ENCODE measurements at places on chromosomes 16 and 17.

DNA sequence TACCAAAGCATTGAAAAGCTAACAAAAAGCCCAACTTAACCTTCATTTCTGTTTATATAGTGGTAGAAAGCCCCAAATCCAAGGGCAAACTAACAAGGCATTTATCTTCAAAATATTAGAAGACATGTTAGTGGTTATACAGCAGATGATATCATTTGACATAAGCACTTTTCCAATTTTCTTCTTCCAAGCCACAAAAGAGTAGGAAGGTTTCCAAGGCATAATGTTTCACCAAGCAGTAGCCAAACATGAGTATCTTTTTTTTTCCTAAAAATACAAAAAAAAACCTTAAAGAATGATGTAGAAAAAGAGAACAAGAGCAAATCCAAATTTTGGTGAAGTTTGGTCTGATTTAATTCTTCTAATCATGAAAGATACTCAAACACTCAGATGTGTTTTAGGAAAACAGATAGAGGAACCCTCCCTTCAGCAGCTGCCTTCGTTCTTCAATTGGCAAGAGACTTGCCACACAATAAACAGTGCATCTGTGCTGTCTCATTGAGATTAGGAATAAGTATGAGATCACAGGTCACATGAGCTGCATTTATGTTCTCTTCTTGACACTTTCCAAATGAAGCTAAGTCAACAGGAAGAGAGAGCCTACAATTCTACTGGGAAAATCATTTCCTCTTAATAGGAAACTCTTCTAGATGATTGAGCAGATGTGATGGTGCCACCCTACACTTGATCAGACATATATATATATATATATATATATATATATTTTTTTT lies 106.7 kb downstream of the TTC19 start:
- DNase-seq: no peak

DNA sequence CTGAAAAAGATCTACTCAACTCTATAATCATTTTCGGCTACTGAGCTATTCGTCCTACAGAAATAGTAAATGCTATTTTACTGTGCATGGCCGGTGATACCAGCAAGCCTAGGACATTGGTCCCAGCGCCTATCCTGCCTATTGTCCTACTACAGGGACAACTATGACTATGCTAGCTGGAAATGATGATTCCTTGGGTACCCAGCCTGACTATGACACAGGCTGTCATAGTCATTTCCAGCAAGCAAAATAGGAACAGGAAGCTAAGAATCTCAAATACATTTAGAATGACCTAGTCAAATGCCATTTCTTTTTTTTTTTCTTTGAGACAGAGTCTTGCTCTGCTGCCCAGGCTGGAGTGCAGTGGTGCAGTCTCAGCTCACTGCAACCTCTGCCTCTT lies 33.7 kb upstream of the HSBP1 start:
- DNase-seq: no peak

DNA sequence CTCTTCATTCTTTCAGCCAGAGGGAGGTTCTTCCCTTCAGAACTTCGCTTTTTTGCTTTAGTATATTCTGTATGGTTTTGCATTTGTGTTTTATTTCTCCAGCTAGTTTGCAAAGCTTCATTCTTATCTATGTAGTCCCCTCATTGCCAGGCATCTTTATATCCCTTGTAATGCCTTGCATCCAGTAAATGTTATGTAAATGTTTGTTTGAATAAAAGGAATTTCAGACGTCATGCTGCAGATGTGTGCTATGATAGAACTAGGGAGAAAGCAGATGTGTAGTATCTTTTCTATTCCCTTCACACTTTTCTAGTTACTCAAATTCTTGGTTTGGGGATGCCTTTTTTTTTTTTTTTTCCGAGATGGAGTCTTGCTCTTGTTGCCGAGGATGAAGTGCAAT lies 62.6 kb upstream of the RASL10B start:
- no peak for DNase-seq

GRCh38 chr17:18187821-18188761 lies 4.5 kb downstream of the ALKBH5 start:
- DNase-seq: no peak

DNA sequence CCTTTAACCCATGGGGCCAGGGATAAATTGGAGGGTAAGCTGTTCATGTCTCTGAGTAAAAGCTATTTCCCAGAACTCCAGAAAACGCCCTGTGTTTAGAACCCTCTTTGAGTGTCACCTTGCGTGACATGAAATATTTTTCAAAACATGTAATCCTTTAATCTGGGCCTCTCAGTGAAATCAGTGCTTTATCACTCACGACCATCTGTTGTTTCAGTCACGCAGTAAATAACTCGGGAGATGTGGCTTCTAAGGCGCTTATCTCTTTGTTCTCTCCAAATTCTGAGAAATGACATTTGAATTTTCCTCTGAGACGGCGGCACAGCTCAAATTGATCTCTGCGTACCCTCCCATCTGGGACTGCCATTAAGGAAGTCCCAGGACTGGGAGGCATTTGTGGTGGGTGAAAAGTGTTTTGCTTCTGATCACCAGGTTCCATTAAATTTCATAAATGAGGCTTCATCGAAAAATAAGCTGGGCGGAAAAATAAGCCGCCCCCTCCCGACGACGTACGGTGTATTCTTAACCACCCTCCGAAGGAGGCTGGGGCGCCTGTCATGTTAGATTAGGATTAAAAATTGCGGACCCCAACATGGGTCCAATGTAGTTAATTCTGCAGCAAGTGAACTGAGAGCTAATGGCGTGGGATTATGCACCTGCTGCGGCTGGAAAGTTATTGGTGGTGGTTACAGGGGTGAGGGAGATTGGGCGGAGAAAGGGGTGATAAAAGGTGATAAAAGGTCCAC lies 12.7 kb downstream of the WFDC1 start:
- no peak for DNase-seq

DNA sequence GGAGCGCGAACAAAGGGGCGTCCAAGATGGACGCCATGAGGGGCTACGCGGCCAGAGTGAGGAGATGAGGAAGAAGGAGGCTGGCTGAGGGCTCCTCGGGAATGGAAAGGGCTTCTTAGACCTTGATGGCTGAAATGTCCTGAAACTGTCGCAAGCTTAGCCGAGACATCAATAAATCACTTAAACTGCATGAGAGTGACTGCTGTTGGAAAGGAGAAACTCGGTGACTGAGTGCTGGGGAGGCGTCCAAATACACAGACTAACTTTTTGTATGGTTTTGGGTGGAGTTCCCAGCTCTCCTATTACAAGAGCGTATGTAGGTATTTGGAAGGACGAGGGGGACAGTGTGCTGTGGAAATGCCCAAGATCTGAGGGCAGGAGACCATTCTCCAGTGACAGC lies 1.4 kb upstream of the GEMIN4 start:
- no peak for DNase-seq

GRCh38 chr17:50722746-50723145 lies 3.3 kb downstream of the LUC7L3 start:
- DNase-seq: no peak

DNA sequence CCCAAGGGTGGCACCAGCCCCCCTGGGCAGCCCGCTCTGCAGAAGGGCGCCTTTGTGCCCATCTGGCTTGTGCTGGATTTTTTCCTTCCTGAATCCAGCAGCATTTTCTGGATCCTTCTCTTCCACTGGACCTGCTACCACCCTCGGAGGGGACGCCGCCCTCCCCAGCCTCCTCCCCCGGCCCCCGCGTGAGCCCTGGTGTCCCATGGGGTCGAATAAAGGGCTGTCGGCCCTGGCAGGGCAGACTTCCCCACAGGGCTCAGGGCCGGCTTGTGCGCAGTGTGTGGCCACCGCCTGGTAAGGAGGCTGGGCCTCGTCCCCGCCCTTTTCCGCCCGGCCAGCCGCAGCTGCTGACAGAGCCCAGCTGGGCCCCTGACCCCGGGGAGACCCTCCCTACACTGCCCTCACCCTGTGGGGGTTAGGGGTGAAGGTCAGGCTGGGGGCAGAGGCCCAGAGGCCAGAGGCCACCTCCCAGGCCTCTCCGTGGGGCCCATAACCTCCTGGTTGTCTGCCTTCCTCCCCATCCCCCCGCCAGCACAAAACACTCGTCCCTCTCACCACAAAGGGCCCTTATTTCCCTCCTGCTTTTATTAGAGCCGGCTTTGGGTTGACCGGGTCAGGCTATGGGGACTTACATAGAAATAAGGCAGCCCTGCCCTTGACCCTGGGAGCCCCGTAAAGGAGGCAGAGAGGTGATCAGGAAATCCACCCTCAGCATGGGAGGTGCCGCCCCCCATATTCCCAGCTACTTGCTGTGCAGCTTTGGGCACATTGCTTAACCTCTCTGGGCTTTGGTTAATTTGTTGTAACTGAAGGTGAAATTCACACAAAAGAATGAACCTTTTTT lies 179.3 kb upstream of the CIBAR2 start:
- DNase-seq: no peak

- no peak for DNase-seq
Observed at GRCh38 chr17:66985338-66986237, 21.1 kb downstream of the CACNG4 start.

- peak; percentile 23 for DNase-seq
Observed at GRCh38 chr17:14427900-14428647, 127.2 kb downstream of the HS3ST3B1 start.

DNA sequence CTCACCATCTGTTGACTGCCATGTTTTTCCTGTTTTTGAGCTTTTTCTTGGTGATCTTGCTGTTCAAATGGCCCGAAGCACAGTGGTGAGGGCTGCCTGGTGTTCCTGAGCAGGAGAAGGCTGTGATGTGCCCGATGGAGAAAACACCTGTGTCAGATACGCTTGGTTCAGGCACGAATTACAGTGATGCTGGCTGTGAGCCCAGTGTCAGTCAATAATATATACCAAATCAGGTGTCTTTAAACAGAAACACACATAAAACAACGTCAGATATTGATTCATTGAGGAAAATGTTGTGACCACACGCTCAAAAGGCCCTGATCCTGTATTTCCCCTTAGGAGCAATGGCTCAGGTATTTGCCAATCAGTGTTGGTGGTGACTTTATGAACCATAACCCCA lies 111.7 kb downstream of the SDR42E1 start:
- no peak for DNase-seq

Measured in stimulated activated CD8-positive, alpha-beta memory T cell treated with anti-CD3 and anti-CD28 coated beads, Interleukin-4, amount 100 ng/mL, for 1 hour (primary cell).